ENCODE measurements at places on chromosomes 1 and 21.

DNA sequence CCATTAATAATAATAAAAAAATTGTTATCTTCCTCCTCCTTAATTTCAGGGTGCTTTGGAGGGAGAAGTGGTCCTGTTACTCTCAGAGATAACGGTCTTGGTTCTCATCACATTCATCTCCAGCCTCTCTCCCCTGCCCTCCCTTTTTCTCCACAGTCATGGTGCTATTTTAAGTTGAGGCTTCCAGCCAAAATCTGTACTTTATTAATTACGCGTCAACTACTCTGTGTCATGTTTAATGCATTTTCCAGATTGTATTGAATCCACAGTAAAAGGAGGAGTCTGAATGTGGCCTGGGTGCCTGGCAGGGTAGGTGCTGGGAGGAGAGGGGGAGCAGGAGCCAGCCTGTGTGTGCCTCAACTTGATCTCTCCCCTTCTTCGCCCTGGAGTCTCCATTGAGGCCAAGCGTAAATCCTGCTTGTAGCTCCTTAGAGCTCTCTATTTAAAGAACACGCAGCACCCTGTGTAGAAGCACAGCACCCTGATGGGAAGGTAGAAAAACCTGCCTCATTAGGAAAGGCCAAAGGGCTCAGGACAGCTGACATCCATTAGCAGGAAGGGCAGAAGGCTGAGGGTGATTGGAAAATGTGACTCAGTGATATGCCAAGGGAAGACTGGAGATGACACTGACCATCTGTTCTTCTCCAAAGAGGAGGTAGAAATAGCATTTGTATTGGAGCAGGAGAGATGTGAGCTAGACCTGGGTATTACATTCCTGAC is 82.4 kb downstream of the PLXNA2 start:
- no peak for DNase-seq

DNA sequence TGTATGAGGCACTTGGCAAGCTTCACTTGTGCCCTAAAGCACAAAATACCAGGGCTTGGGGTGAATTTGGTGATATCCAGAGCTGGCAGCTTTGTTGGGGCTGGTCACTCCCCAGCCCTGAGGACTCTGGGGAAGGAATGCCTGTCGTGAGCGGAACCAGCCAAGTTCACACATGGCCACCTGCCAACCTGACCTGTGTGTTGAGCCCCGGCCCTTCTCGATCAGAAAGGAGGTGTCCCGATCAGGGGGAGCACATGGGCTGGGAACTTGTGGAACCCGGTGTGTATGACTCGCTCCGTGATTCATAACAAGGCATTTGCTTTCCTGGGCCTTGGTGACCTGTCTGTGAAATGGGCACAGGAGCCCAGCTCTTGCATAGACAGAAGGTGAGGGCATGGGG is 43.1 kb downstream of the AGPAT3 start:
- DNase-seq = no peak

GRCh38 chr1:51236531-51237350 is 668 bp downstream of the RNF11 start:
- peak; percentile 28 for DNase-seq

GRCh38 chr1:39105061-39105840 is 79.1 kb downstream of the NDUFS5 start:
- peak; percentile 57 for DNase-seq

- no peak for DNase-seq
These were observed 176.1 kb downstream of the CLIC6 start for GRCh38 chr21:34844924-34845238.

GRCh38 chr1:220032911-220033310 is 13.4 kb downstream of the EPRS1 start:
- DNase-seq = no peak

- peak; percentile 44 for DNase-seq
These were observed 302.7 kb downstream of the DUSP10 start for GRCh38 chr1:221439008-221439746.

DNA sequence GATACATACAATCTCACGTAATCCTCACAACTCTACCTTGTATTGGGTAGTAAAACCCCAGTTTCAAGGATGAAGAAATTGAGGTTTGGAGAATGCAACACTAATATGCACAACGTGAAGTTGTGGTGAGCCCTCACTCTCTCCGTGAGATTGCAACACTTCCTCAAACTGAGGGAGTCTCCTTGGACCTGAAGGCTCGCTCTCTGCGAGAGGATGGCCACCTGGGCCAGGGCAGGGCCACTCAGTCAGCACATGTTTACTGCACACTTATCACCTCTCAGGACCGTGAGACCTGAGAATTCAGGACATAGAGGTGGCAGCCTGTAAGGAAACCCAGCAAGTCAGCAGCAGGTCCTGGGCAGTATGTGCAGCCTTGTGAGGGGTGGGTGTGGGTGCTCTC is 8.7 kb downstream of the SH3BP5L start:
- DNase-seq = no peak

DNA sequence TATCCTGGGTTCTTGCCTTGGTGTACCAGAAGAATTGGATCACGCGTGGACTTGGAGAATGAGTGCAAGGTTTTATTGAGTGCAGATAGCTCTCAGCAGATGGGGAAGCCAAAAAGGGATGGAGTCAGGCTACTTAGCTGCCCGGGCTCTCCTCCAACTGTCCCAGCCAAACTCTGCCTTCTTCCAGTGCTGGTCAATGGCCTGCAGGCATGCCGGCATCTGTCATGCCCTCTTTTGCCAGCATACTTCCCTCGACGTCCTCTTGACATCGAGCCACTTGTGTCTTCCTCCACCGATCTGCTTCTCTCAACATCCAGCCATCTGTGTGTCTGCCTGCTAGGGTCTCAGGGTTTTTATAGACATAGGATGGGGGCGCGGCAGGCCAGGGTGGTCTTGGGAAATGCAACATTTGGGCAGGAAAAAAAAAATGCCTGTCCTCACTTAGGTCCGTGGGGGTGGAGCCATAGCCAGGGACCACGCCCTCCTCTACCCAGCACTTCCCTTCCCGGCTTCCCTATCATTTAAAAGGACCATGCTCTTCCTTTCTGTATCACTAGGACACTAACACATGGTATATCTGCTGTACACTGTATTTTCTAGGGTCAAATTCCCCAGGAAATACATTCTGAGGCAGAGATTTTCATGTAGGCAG is 47.0 kb upstream of the BCAR3 start:
- no peak for DNase-seq

- no peak for DNase-seq
These were observed 66.3 kb downstream of the LMO4 start for GRCh38 chr1:87394982-87395381.

DNA sequence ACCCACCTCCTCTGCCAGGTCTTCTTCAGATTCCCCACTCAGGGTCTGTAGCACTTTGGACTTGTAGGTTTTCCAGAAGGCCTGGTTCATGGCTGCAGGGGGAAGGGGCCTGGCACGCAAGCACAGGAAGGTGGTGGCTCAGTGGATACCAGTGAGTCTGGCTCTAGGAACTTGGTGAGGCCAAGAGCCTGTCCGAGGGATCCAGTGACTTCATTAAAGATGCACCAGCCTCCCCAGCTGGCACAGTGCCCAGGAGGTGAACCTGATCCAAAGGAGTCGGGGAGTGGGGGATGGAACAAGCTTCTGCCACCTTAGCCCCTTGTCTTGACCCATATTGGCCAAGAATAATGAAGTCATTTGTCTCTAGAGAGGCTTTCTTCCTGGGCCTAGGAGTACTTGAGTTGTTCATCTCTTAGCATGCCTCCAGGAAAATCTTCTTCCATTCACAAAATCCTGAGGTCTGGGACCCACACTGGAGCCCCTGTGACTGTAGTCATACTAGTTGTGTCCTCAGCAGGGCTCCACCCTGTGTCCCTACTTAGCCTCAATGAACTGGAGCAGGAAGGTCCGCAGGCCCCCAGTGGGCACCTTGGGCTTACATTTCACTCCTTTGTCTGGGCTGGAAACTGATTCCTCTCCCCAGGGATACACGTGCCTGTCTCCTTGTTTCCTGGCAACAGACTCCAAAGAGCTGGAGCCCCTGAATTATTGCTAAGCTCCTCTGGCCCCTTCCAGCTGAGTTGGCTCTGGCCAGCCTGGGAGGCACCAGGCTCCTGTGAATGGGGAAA is at the start of gene C1orf232:
Gene C1orf232 (minus strand): TSS at position 554 of the 788 bp plus-strand sequence. CDS start 464 bp downstream, at position 90.
- no peak for DNase-seq

GRCh38 chr1:157773493-157774350 is 3.2 kb downstream of the FCRL2 start:
- DNase-seq = no peak

DNA sequence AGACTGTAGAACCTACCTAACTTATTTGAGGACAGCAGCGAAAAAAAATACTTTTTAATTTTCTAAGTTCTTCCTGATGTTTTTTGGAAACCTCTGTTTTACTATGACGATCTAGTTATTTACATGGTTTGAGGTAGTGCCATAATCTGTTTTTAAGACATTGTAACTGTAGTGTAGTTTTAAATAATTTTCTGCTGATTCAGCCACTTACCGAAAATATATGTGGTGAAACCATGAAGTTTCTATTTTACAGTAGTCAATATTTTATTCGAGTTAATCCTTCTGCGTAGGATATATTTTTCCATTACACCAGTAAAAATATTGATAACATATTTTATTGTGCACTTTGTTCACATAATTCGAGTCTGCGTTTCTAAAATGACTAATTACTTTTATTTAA is 121.7 kb upstream of the RRP15 start:
- no peak for DNase-seq

- DNase-seq = no peak
These were observed 11.6 kb downstream of the NTNG1 start for GRCh38 chr1:107152395-107152794.

GRCh38 chr1:22889213-22889827 is 83.3 kb downstream of the LACTBL1 start:
- no peak for DNase-seq

DNA sequence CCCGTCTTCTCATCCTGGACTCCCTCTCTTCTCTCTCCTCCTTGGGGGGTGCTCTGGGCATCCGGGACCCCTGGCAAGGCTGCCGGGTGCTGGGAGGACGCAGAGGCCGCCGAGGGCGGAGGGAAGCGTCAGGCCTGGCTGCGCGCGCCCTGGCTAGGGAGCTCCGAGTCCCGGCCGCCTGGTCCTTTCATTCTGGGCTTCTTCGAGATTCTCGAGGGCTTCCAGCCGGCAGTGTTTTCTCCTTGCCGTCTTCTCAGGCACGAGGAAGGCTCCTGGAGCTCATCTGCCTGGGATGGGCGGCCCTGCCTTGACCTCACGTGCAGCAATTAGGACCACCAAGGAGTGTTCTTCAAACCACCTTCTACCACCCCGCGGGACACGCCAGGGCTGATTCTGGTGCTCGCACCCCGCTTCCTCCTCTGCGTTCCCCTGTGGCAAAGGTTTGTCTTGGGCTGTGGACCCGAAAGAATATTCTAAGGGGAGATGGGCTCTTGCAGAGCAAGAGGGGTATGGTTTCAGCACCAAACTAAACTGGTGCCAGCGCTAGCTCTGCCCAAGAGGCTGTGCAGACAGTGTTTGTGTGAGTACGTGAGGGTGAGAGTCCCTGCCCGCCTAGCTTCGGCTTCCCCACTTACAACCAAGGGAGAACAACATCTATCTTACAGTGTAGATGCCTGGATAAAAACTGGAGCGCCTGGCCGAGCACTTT is 36.5 kb downstream of the PIK3CD start:
- DNase-seq = no peak

DNA sequence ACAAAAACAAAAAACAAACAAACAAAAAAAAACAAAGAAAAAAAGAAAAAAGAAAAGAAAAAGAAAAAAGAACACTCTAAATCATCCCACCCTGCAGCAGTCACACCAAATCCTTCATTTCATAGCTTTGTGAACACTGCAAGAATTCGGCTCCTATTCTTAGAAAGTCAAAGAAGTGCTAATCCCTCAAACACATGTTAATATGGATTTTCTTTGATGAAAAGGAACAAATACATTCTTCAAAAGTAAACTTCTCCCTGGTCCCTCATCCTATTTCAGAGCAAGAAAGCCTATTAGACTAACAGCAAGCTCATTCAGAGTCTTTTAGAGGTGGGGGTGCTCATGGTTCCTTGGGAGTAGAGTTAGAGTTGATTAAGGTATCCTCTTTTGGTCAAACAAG is 7.2 kb upstream of the MRPL39 start:
- DNase-seq = no peak

DNA sequence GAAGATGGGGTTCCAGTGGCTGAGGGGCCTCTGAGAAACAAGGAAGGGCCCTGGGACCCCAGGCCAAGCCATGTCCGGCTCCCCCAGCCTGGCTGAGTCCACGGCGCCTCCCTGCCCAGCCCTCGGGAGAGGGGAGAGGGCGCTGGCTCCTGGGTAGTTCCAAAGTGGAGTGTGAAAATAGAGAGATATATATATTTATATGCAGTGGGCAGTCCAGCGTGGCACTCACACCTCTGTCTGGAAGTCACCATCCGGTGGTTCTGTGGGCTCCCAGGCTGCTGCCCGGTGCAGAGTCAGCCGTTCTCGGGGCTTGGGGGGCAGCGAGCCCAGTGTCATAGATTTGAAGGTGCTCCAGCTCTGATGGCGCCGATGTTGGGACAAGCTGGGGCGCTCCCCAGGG is 23.4 kb upstream of the COL16A1 start:
- DNase-seq = no peak

DNA sequence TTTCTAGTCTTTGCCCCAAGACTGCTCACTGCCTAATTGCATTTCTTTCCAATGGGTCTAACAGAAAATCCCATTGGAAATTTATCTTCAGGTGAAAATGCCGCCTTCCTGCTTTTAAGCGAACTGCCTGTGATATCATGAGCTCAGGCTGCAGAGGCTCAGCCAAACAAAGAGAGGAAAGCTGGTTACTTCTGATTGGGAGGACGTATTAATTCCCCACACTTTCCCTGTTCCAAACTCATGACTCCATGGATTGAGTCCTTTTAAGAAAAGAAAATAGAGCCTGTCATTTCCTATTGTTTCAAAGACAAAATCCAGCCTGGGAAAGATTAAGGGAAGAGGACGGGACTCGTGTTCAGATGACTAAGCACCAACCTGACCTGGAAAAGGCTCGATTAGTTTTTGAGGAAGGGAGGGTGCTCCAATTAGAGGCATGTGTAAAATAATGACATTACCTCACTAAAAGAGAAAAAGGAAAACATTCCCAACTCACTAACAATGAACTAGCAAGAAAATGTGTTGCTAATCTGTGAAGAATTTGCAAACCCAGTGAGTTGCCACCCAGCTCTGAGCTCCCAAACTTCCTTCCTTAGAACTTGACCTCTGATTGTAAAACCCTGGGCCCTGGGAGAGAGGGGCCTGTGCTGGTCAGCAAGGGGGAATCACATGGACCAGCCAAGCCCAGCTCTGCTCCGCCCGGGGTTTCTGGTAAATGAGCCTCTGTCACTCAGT is 61.2 kb downstream of the TCP10L start:
- no peak for DNase-seq

DNA sequence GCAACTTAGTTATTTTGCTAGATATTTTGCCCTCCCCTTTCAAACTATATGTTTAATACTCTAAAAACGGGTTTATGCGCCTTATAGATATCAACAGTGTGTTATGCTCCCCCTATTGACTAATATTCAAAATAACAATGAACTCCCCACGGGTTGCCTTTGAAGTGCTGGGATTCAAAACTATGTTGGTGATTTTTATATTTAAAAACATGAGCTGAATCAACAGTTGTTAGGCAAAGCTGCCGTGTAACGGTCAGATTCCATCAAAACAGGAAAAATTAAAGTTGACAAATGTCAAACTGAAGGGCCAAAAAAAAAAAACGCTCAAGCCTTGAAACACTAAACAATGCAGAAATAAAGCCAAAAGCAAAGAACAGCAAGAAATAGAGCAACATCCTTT is 2.5 kb downstream of the TGFBR3 start:
- no peak for DNase-seq
